Activated T-cell treated with anti-CD3 and anti-CD28 coated beads, Interleukin-2, amount 50 U/mL, for 24 hours (primary cell): ENCODE measurements at places on chromosomes 7 and 10.

DNA sequence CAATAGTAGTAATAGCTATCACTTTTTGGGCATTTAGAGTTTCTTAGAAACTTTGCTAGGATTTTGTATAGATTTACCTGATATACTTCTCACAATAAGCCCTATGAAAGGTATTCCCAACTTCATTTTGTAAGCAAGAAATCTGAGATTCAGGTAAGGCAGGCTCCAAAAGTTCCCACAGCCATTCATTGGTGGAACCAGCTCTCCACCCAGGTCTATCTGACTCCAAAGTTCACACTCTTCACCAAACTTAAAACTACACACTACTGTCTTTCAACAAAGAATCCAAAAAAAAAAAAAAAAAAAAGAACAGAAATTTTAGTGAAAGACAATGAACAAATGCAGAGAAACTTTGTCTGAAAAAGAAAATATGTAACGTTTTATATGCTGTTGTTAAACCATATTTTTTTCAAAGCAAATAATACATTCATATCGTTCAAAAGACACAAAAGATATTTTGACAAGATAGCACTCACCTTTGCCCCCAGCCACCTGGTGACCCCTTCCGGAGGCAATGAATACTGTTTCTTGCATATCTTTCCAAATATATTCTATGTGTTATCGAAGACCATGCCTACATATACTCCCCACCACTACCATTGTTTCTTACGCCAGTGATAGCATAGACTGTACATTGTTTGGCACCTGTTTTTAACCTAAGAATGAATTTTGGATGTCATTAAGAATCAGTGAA, 108.2 kb downstream of the C1GALT1 start:
- no peak for DNase-seq

DNA sequence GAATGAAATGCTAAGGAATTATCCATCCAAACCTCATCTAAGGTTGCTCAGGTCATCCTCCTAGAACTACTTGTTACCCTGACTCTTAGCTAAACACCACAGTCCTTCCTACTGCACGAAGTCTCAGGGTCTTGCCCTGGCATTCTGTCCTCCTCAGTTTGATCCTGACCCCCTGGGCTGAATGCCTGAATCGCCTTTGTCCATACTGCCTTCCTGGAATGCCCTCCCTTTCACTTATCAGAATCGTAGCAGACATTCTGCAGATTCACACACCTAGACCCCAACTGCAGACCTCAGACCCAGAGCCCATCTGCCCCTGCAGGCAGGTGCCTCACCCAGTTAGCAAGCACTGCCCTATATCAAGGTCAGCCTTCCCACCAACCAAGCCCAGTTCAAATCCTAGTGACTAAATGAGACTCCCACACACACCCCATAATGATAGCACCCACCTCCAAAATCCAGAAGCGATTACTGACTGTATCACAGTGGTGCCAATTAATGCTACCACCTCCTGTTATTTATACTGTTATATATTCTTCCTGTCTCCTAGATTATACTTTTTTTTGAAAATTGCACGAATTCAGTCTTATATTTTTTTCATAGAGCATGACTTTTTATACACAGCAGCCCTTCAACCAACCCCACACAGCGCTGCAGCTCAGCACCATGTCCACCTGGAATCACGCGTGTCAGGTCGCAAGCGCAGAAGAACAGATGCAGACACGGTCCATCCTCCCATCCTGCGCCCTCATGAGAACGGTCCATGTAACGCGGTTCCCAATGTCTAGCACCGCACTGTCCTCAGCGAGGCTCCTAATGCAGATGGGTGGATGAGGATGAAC, 3.7 kb downstream of the PARD3 start:
- DNase-seq = no peak

- DNase-seq = no peak
Observed at GRCh38 chr10:62506371-62506770, 132.2 kb downstream of the ZNF365 start.

- DNase-seq = no peak
Observed at GRCh38 chr7:100584054-100584682, 1.8 kb downstream of the LRCH4 start.

- DNase-seq = no peak
Observed at GRCh38 chr7:157676001-157676400, 339.2 kb downstream of the DNAJB6 start.

GRCh38 chr10:30784524-30784896, 155.0 kb upstream of the LYZL2 start:
- no peak for DNase-seq

DNA sequence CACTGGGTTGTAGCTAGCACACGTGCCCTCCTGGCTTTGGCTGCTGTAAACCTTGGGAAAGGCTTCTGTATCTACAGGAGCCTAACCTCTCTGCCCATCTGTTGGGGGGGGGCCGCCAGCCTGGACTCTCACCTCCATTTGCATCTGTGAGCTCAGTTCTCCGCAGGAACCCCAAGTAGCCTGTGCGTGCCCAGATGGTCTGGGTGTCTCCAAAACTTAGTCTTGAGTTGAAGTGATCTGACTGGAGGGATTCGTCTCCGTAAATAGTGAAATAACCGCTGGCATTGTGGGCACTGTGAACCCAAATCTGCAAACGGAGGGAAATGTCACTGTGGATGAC, 147.9 kb downstream of the ZMYND11 start:
- no peak for DNase-seq

- no peak for DNase-seq
Observed at GRCh38 chr7:40298421-40298820, 163.6 kb downstream of the SUGCT start.

DNA sequence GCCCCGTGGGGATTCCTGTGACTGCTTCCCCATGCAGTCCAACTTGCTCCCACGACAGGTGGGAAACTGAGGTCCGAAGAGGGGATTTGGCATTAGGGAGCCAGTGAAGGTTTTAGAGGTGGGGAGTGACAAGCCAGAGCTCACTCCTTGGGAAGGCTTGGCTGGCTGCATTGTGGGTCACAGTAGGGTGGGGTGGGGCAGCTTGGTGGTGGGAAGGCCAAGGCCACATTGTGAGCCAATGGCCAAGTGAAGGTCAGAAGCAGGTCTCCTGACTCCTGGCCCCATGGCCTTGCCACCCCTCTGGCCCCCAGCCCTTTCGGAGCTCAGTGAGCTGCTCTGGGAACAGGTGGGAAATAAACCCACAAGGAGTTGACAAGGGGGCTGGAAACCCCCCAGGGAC, 2.5 kb downstream of the C10orf105 start:
- DNase-seq = no peak

- DNase-seq = no peak
Observed at GRCh38 chr7:149725426-149725821, 48.0 kb downstream of the ZNF467 start.

DNA sequence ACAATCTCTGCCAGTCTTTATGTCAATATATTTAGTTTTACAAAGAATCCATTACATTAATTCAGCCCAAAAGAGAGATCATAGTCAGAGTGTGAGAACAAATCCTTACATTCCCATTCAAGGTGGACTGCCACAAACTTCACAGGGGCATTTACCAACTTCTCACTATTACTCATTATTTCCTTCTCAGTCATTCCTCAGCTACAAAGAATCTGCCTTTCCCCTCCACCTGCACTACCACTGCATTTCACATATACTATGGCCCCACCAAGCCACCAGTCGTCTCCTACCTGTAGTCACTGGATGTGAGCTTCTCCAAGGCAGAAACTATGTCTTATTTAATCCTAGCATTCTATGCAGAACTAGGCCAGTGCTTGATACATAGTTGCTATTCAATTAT, 94.3 kb downstream of the USP6NL start:
- DNase-seq = no peak

GRCh38 chr7:42502022-42502421, 265.0 kb upstream of the GLI3 start:
- DNase-seq = no peak

DNA sequence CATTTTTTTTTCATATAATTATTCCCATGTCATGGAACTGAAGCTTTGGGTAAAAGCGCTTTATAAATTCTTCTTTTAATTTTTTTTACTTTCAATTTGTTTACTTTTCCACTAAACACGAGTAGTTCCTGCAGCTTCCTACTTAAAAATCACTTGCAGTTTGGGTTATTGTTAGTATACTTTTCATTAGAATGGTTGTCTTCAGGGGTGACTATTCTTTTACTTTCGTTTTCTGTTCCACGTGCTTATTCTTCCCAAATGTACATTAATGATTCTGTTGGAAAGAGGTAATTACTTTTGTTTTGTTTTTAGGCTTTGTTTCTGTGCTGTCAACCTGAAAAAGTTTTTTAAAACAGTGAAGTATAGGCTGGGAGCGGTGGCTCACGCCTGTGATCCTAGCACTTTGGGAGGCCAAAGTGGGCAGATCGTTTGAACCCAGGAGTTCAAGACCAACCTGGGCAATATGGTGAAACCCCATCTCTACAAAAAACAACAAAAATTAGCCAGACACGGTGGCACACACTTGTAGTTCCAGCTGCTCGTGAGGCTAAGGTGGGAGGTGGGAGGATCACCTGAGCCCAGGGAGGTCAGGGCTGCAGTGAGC, 5.2 kb upstream of the CFAP69 start:
- DNase-seq = no peak

DNA sequence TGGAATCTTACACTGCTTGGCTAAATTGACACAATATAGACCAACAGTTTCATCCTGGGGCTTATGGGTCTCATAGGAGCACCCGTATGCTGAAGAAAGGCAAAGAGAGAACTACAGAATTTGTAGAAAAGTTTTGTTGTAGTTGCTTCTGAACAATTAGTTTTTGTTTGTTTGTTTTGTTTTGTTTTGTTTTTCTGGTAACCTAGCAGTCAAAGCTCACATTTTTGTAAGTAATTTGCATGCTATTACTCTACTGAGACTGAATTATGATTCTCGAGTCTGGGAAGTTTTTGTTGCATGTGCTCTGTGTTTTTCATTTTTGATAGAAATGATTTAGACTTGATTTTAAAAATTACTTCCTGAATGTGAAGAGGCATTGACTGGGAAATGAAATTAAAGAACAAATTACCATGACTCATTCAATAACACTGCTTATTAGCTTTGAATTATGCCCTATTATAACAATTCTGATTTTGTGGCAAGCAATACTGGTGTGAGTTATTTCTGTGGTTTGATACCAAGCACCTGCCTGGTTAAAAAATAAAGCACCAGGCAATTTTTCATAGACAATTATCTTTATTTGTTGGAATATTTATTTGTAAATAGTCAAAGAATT, 438 bp downstream of the LSMEM1 start:
- no peak for DNase-seq

DNA sequence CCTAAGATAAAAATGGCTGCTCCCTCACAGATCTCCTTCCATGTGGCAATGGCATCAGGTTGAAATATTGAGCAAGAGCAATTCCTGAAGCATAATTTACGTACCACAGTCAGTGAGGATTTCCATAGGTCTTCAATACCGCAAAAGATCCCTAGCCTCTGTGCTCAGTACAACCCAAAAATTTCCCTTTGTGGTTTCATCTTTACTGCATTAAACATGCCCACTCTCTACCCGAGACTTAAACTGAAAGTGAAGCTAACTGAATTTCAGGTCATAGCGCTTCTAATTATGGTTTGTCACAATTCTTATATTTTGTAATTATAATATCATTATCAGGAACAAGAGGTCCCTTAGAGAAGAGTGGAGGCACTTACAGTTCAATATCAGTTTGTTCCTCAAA, 1071.1 kb downstream of the XPNPEP1 start:
- no peak for DNase-seq

DNA sequence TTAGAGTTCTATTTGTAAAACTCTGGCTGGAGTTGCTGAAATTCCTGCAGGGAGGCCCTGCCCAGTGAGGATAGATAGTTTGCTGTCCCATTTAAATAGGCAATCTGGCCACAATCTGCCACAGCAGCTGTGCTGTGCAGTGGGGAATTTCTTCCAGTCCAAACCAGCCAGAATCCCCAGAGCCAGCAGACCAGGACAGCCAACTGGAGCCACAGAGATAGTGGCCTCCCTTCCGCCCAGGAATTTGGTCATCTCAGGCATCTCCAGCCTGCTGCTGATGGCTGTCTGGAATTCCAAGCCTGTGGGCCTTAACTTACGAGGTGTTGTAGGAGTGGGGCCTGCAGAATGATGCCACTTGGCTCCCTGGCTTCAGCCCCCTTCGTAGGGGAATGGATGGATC, 643.4 kb downstream of the DNAJB9 start:
- DNase-seq = no peak

DNA sequence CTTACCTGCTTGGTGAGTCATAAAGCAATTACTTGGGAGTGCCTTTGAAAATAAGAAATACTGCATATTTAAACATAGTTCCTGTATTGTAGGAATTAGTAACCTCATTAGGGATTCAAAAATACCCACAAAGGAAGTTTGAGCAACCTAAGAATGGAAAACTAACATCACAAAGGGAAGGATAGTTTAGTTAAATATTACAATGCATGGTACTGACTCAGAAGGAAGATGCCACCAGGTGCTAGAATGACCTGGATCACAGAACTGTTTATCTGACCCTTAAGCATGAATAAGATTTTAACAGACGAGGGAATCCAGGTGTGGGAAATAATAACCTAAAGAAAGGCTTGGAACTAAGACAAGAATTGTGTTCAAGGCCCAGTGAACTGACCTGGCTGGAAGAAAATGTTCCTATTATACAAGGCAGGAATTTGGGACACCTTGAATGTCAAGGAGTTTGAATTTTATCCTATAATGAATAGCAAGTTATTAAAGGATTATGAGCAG, 106.4 kb downstream of the GSAP start:
- DNase-seq = no peak

GRCh38 chr7:135571834-135572233, 14.1 kb downstream of the NUP205 start:
- DNase-seq = no peak

- no peak for DNase-seq
Observed at GRCh38 chr10:69446229-69446628, 5.0 kb upstream of the TSPAN15 start.

DNA sequence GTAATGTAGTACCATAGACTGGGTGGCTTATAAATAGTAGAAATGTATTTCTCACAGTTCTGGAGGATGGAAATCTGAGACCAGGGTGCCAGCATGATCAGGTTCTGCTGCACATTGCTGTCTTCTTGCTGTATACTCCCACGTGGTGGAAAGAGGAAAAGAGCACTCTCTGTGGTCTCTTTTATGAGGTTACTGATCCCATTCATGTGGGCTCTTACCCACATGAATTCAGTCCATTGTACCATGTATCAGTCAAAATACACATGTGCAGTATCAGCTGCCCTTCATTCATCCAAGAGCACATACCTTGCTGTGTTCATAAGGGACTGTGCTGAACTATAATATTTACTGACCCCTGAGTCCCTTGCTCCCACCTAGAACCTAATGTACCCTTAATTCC, 17.1 kb downstream of the PNLIPRP2 start:
- DNase-seq = no peak

GRCh38 chr10:88689366-88689765, 16.7 kb upstream of the LIPK start:
- no peak for DNase-seq

- no peak for DNase-seq
Observed at GRCh38 chr10:3524086-3524960, 260.7 kb downstream of the KLF6 start.

- DNase-seq = no peak
Observed at GRCh38 chr7:122460936-122461335, 156.4 kb upstream of the FEZF1 start.

GRCh38 chr7:107591421-107591820, 11.4 kb downstream of the BCAP29 start:
- DNase-seq = no peak

GRCh38 chr7:506391-506831, 13.2 kb downstream of the PDGFA start:
- no peak for DNase-seq

- DNase-seq = no peak
Observed at GRCh38 chr10:30832001-30832748, 199.5 kb downstream of the ZNF438 start.

GRCh38 chr10:62087329-62087728, 181.3 kb downstream of the RTKN2 start:
- DNase-seq = no peak

- DNase-seq = no peak
Observed at GRCh38 chr7:33076737-33077136, 14.2 kb upstream of the NT5C3A start.
